Vagina (tissue), 2 donors: ENCODE measurements at places on chromosomes 12 and 14. TPM values are rescaled to one million over a fixed set of nuclear protein-coding genes. Genes with fewer than 3 reads are reported as not detected.

The MLH3 gene
- total RNA-seq, result 32.9 TPM

The BDKRB2 gene
- total RNA-seq, result 23.3 TPM

The SLC7A8 gene
- 68.5 TPM for total RNA-seq

The CPNE6 gene
- not detected for total RNA-seq

The DPY19L2 gene
- 9.6 TPM for total RNA-seq

The RERGL gene
- 1.2 TPM for total RNA-seq

The FERMT2 gene
- 70.2 TPM for total RNA-seq

The HOXC4 gene
- total RNA-seq, result 1.2 TPM

The SLC5A8 gene
- total RNA-seq, result not detected
